ENCODE measurements at places on chromosomes 6 and 20.

GRCh38 chr6:90039911-90040310 lies 145.6 kb downstream of the GJA10 start:
- no peak for DNase-seq

DNA sequence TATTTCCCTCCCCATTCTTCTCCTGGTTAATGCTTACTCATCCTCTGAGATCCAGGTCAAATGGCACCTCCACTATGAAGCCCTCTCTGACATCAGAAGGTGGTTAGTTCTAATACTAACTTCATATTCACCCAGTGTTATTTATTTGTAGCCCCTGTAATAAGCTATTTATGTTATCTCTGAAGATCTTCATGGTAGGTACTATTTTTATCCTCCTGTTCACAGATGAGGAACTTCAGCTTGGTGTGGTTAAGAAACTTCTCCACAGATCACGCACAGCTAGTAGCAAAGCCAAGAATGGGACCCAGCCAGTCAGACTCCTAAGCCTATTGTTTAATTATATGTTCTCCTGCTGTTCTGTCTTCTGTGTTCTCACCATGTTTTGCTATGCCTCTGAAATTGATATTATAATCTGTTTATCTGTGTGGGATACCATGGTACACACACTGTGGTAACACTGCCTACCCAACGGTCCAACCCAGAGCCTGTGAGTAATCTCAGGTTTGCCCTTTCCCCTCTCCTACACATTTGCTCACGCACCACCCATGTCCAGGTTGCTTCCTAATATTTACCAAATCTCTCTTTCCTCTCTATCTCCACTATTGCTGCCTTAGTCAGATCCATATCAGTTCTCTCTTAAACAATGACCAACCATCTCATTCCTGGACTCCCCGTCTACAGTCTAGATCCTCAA lies 98.4 kb downstream of the IPCEF1 start:
- DNase-seq: no peak

GRCh38 chr6:57254055-57254717 lies 32.1 kb upstream of the RAB23 start:
- DNase-seq: no peak

GRCh38 chr6:110548110-110548847 lies 71.9 kb upstream of the SLC22A16 start:
- DNase-seq: no peak

GRCh38 chr20:57589123-57589727 lies 28.3 kb downstream of the PCK1 start:
- no peak for DNase-seq

- no peak for DNase-seq
Observed at GRCh38 chr6:29626948-29627754, 5.8 kb downstream of the GABBR1 start.

DNA sequence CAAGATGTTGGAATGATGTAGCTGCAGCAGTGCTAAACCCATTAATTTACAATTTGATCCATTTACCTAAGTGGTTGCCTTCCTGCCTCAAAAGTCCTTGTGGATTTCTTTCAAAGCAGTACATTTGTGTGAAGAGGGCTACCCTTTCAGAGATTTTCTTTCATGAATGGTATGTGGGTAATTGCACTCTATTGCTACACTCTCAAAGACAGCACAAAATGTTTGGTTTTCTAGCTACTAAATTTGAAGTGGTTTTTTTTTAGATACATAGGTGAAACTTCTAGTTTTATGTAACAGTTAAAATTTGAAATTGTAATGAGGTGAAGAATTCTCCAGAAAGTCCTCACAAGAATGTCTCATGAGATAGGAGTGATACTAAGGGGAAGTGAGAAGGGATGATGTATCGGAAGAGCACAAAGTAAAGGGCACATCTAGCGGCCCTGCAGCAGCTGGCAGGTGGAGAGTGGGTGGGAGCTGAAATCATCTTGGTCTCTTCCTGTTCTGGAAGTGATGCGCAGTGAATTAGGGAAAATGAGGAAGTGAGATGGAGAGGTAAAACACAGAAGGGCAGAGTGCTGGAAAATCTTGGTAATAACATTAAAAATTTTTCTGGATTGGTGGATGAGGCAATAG lies 236.8 kb upstream of the MAN1A1 start:
- no peak for DNase-seq

- no peak for DNase-seq
Observed at GRCh38 chr20:57711311-57711712, 1.5 kb upstream of the PMEPA1 start.

DNA sequence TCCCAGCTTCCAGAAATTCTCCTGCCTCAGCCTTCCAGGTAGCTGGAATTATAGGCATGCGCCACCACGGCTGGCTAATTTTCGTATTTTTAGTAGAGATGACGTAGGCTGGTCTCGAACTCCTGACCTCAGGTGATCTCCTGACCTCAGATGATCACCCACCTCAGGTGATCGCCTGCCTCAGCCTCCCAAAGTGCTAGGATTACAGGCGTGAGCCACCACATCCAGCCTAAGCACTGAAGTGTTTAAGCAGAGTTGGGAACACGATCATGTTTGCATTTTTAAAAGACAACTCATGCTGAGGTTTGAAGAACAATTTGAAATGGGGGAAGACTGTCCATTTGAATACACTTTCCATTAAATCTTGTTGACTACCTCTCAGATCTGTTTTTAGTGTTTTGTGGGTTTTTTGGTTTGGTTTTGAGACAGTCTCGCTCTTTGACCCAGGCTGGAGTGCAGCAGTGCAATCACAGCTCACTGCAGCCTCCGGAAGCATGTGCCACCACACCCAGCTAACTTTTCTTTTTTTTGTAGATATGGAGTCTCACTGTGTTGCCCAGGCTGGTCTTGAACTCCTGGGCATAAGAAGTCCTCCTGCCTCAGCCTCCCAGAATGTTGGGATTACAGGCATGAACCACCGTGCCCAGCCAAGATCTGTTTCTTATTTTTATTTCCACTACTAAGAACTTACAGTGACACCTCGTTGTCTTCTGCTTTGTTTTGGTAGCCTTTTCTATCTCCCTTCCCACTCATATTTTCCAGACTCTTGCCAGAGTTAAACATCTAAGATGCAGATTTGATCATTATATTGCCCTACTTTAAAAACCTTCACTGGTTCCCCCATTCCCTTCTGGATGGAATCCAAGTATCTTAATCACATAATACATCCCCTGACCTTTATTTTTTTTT lies 5.5 kb downstream of the CASP8AP2 start:
- DNase-seq: no peak

DNA sequence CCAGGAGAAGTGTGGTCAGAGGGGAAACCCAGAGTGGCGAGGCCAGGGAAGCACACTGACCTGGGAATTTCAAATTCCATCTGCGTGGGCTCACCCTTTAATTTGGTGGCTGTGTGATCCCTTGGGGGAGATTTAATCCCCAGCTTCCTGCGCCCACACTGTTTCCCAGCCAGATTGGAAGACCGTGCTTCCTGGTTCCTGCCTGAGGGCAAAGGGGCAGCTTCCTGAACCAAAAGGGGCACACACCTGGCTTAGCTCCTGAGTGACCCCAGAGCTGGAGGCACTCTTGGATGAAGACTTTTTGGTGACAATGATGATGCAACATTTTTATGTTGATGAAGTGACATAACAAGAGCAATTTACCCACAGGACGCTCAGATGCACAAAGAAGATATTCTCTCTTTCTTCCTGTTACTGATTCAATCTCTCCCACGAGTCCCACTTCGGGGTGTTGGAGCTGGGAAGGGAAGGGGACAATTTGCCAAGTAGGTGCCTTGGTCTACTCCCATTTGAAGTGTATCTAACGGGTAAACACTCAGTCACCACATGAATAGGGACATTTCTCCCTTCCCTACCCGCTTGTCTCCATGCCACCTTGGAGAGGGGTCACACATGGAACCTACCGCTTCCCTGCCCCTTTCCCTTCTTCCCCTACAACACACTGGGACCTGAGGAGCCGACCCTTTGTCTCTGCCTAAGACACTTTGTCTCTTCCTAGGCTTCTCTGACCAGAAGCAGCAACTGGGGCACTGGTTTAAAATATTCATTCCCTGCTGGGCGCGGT lies 28.6 kb upstream of the CDKN1A start:
- no peak for DNase-seq

DNA sequence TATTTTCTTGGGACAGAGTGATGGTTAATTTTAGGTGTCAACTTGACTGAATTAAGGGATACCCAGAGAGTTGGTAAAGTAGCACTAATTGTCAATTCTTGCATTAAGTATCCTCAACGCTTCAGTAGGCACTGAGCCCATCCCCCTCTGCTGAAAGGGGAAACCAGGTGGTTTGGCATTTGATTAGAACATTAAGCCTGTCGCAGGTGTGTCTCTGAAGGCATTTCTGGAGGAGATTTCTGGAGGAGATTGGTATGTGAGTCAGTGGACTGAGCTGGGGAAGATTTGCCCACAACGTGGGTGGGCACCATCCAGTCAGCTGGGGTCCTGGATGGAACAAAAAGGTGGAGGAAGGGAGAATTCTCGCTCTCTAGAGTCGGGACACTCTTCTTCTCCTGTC lies 119.8 kb downstream of the RFX6 start:
- no peak for DNase-seq

DNA sequence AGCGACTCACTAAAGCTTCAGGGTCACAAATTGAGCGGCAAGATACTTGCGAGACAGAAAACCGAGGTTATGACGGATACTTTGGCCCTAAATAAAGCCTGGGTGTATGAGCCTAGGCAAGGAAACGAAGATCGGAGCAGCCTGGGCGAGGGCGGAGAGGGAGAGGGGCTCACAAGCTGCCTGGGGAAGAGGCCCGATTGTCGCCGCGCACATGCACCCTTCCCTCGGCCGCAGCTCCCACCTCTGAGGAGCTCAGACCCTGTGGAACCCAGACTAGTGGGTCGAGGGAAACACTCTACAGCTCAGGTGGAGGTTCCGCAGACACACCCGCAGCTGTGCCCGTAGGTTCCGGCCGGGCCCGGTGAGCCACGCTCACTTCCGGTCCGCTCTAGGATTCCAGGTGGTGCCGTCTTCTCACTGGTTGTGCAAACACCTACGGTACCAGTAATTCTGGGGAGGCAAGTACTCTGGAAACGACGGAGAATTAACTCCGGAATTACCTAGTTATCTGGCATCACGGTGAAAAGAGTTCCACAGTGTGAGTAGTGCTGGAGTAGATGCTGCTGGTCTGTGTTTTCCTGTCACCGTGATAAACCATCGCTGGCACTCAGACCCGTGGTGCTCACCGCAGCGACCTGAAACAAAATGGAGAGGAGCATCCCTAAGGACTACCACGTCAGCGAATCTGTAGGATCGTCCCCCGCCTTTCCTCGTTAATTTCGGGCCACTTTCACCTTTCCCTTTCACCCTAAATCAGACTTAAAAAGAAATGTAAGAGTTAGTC lies 61.5 kb downstream of the GPX5 start:
- no peak for DNase-seq

- no peak for DNase-seq
Observed at GRCh38 chr20:42532831-42533230, 656.9 kb downstream of the PTPRT start.

DNA sequence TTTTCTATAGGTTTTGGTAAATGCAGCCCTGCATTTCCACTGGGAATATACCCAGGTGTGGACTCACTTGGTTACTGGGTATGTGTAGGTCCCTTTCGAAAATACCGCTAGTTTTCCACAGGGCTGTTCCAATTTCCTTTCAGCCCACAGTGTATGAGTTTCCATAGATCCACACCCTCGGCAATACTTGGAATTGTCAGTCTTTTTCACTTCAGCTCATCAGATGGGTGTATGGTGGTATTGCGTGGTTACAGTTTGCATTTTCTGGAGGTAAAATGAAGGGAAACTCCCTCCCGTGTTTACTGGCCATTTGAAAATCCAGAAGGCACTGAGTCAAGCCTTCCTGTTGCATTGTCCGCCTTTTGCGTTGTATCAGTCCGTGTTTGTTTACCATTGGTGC lies 453.6 kb downstream of the CDH26 start:
- DNase-seq: no peak

GRCh38 chr20:50824137-50824536 lies 29.3 kb downstream of the BCAS4 start:
- peak; percentile 20 for DNase-seq

DNA sequence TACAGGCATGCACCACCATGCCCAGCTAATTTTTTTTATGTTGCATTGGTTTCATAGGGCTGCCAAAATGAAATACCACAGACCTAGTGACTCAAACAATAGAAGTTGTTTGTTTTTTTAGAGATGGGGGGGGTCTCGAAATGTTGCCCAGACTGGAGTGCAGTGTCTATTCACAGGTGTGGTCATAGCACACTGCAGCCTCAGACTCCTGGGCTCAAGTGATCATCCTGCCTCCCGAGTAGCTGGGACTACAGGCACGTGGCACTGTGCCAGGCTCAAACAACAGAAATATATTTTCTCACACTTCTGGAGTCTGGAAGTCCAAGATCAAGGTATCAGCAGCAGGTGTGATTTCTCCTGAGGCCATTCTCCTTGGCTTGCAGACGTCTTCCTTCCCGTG lies 6.6 kb upstream of the SLC16A10 start:
- no peak for DNase-seq

DNA sequence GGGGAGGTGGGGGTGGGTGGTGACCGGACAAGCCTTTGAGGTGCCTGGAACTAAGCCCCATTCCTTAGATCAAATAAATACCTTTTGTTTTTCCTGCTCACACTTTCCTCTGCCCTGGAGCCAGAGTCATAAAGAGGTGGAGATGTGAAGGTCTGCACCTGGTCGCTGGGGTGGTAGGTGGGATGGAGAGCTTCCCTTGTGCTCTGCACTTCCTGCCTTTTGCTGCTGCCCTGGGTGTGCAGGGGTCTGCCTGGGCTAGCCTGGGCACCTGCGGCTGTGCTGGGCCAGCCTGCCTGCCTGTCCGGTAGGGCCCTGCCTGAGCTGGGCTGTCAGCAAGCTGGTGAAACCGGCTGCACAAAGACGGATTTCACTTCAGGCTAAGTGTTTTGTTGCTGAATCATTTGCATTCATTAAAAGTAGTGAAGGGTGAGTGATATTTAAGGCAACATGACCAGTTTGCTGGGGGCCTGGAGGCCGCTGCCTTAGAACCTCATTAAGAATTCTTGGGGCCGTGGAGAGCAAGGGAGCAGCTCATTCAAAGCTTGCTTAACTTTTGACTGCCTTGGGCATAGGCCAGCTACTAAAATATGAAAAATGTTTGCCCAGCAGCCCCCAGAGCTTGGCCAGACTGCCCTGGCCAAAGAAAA lies 20.5 kb downstream of the PTK7 start:
- DNase-seq: peak; percentile 79

GRCh38 chr20:2706688-2707352 lies 14.2 kb downstream of the EBF4 start:
- no peak for DNase-seq

GRCh38 chr6:6890400-6890858 lies 217.3 kb upstream of the RREB1 start:
- DNase-seq: peak; percentile 13
